NCI-H2081 treated with DMSO at 0.1 percent for 48 hours (cell line): ENCODE measurements at places on chromosomes 4 and X.

DNA sequence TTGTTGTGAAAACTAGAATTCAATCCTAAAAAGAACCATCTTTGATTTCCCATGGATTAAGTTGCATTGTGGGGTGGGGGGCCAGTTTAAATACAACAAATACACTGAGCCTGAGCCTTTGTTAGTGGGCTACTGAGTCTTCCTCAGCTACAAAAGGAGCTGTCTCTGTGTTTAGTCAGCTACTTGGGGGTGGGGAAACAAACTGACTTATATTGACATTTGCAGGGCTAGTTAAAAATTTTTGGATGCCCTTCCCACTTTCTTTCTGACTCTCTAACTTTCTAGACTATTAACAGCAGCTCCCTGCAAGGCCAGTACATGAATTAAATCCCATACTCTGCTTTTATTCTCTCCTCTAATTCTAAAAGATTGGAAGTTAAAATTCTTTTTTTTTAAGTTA, 32.5 kb upstream of the FHDC1 start:
- no peak for DNase-seq

- peak; percentile 13 for DNase-seq
Measured at GRCh38 chrX:108438110-108438623, at the start of gene COL4A6. Gene COL4A6 (minus strand): TSS chrX:108438422. CDS start chrX:108438196, 226 bp downstream.

GRCh38 chr4:161457906-161458305, 705.9 kb downstream of the FSTL5 start:
- DNase-seq = no peak

GRCh38 chr4:11297201-11297600, 131.5 kb downstream of the HS3ST1 start:
- DNase-seq = no peak

- no peak for DNase-seq
Measured at GRCh38 chr4:42074294-42074693, 78.2 kb downstream of the BEND4 start.

DNA sequence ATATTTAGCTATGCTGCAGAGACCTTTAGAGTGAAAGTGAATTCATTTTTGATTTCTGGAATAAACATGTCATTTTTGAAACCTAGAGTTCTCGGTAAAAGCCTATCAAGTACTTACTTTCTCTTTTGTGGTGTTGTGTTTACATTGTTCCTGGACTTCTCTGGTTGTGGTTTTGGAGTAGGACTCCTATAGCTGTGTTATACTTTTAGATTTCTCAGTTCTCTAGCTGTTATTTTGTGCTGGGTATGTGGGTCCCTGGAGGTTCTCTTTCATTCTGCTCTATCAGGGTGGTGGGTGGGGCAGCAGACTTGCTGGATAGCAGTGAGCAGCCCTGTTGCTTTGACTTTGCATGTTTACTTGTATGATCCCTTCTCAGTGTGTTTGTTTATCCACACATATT, 25.6 kb upstream of the MSMO1 start:
- no peak for DNase-seq

GRCh38 chr4:145887241-145887991, 51.2 kb downstream of the ZNF827 start:
- no peak for DNase-seq

GRCh38 chrX:18574591-18574990, 97.3 kb downstream of the RS1 start:
- no peak for DNase-seq

GRCh38 chr4:7460566-7460965, 25.8 kb upstream of the PSAPL1 start:
- DNase-seq = no peak

GRCh38 chr4:113383111-113383785, 333.8 kb downstream of the ANK2 start:
- no peak for DNase-seq

GRCh38 chrX:1492421-1493012, 39.8 kb upstream of the ASMTL start:
- no peak for DNase-seq

DNA sequence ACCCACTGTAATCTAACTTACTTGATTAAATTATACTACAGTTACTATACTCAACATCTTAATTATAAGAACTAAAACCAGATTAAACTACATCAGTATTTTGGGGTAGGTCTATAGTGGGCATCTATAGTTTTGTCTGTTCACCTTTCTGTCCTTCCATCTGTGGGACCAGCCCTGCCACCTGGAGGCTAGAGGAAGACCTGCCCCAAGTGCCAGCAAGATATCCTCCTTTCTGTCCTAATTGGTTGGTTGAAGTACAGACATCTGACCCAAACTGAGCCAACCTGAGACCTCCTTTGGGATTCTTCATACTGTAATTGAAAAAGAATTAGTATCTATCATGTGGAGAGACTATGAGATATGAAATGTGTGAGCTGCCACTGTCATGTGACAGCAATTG, 172.2 kb upstream of the TLL1 start:
- DNase-seq = no peak

GRCh38 chrX:147803948-147804347, 107.8 kb upstream of the FMR1 start:
- no peak for DNase-seq

DNA sequence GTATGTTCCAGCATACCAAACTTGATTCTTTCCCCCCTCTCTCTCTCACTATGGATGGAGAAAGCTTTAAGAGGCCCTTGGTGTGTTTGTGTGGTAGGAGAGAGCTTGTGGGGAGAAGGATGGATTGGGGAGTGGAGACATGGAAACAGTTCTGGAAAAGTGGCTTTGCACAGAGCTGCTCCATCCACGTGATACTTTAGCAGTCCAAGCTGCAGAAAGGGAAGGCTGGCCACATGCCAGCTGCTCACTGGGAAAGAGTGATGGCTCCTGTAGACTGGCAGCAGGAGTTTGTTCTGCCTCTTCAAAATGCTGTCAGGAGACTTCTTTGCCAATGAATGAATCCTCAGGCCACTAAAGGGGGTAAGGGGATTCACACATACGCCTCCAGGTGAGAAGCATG, 21.7 kb upstream of the SEC24B start:
- DNase-seq = no peak

GRCh38 chr4:76003620-76004019, 3.7 kb downstream of the CXCL9 start:
- no peak for DNase-seq

- no peak for DNase-seq
Measured at GRCh38 chrX:134670134-134670924, 12.1 kb upstream of the PLAC1 start.

DNA sequence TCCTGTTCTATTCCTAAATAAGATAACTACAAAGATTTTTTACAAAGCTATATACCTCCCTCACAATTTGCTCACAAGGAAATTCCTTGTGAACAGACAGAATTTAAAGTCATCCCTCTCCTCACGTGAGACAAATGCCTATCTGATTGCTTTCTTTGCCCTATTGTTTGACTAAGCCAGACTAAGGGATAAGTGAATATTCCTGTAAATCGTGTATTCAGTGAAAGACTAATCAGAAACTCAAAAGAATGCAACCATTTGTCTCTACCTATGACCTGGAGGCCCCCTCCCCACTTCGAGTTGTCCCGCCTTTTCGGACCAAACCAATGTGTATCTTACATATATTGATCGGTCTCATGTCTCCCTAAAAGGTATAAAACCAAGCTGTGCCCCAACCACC, 15.3 kb upstream of the ZBTB33 start:
- no peak for DNase-seq

- no peak for DNase-seq
Measured at GRCh38 chr4:111776561-111776960, 368.7 kb upstream of the FAM241A start.

DNA sequence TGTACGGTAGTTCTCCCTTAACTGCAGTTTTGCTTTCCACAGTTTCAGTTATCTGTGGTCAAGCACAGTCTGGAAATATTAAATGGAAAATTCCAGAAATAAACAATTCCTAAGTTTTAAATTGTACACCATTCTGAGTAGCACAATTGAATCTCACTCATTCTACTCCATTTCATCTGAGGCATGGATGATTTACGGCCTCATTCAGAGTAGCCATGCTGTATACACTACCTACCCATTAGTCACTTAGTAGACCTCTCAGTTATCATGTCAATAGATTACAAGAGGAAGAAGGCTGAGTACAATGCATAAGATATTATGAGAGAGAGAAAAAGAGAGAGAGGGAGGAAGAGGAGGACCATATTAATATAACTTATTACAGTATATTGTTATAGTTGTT, 77.5 kb downstream of the ENOX2 start:
- DNase-seq = no peak

DNA sequence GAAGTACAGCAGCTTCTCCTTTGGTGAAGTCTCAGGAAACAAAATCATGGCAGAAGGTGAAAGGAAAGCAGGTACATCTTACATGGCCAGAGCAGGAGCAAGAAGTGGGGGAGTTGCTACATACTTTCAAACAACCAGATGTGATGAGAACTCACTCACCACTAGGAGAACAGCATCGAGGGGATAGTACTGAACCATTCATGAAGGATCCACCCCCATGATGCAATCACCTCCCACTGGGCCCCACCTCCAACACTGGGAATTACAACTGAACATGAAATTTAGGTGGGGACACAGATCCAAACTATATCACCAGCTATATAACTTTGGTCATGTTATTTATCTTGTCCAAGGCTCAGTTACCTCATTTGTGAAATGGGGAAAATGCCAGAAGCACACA, 159.4 kb downstream of the OPHN1 start:
- DNase-seq = no peak
